ENCODE measurements at places on chromosomes 16 and 17.

- peak; percentile 76 for DNase-seq
Measured at GRCh38 chr16:72066747-72067146, 3.7 kb downstream of the HPR start.

DNA sequence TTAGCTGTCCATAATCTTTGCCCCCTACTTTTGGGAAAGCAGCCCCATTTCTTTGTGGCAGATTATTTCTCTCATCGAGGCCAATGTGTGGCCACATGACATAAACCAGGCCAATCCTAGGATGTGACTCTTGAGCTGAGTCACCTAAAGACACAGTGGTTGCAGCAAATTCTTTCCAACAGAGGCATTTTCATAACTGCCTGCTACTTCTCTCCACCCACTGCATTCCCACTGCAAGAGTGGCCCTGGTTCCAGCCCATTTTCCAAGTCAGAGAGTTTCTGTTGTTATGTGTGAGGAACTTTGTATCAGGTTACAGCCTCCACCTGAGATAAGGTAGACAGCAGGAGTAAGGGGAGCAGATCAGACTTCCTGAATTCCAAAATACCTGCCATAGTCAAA, 195.2 kb downstream of the RGS9 start:
- DNase-seq = no peak

GRCh38 chr16:79613009-79613408, 12.5 kb upstream of the MAF start:
- no peak for DNase-seq

GRCh38 chr16:8403978-8404749, 186.1 kb downstream of the TMEM114 start:
- no peak for DNase-seq

- DNase-seq = peak; percentile 42
Measured at GRCh38 chr17:1438593-1439083, 17.4 kb downstream of the CRK start.

- no peak for DNase-seq
Measured at GRCh38 chr16:89095491-89095951, 1.9 kb downstream of the ACSF3 start.

- peak; percentile 17 for DNase-seq
Measured at GRCh38 chr17:4161192-4161966, 18.4 kb downstream of the CYB5D2 start.

DNA sequence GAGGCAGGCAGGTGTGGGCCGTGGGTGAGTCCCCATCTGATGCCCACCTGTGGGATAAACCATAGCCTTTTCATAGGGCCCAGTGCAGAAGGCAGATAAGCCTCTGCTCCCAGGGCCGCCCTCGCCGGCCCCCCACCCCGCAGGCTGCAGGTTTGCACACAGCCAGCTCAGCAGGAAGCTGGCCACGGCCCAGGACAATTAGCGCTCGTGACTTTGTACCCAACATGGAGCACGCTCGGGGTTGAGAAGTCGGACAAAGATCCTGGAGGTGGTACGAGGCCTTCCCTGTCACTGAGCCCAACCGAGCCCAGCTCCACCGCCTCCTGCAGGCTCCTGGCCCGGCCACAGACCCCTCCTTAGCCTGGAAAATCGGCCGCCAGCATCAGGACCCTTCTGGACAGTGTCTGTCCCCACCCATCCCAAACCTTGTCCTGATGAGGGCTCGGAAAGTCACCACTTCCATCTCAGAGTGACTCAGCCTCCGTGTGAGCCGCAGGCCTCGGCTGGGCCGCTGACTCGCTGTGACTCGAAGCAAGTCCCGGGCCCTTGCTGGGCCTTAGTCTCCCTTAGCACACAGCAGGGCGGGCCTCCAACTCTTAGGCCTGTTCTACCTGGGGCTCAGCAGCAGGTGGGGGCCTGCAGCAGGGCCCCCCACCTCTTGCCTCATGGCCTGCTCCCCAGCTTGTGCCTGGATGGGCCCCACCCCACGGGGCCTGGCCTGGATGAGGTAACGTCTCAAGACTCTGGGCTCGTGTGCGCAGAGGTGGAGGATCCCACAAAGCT, 22.7 kb downstream of the FAM83G start:
- no peak for DNase-seq

DNA sequence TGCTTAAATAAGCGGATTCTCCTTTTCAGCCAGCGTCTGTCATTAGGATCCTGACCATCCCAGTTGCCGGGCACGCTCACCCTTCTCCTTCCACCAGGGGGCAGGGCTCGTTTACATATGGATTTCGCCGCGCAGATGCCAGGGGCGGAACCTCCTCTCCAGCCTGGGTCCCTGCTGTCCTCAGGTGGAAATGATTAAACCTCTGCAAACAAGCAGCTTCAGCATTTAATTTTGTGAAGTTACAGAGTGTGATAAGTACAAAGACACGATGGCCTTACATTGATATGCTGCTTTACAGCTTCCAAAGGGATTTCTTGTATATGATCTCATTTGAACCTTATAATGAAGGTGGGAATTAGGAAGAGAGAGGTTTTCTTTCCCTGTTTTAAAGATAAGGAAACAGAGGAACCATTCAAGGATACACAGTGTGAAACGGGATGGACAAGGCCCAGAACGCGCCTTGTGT, 3.9 kb upstream of the KRT28 start:
- peak; percentile 53 for DNase-seq

- DNase-seq = no peak
Measured at GRCh38 chr16:71357681-71358080, 842 bp upstream of the CALB2 start.

DNA sequence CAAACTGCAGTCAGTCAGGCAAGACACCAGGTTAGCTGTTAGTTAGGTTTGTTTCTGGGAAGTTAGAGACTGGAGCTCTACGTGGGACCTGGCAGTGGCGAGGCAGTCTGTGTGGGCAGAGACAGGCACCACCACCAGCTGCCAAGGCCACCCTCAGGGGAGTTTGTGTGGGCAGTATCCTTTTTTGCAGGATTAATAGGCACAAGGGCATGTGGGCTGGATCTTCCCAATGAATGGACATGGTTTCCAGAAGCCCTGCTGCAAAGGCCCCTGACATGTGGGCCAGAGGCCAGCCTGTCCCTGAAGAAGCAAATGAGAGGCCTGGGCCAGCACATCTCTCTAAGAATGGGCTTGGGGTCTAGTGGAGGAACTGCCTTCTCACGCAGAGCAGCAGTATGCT, 19.2 kb upstream of the SREBF1 start:
- no peak for DNase-seq

- no peak for DNase-seq
Measured at GRCh38 chr16:76899767-76900166, 291.2 kb upstream of the MON1B start.

- no peak for DNase-seq
Measured at GRCh38 chr16:10525214-10525825, 55.1 kb downstream of the EMP2 start.

- no peak for DNase-seq
Measured at GRCh38 chr17:49616601-49617131, 41.0 kb downstream of the NXPH3 start.

DNA sequence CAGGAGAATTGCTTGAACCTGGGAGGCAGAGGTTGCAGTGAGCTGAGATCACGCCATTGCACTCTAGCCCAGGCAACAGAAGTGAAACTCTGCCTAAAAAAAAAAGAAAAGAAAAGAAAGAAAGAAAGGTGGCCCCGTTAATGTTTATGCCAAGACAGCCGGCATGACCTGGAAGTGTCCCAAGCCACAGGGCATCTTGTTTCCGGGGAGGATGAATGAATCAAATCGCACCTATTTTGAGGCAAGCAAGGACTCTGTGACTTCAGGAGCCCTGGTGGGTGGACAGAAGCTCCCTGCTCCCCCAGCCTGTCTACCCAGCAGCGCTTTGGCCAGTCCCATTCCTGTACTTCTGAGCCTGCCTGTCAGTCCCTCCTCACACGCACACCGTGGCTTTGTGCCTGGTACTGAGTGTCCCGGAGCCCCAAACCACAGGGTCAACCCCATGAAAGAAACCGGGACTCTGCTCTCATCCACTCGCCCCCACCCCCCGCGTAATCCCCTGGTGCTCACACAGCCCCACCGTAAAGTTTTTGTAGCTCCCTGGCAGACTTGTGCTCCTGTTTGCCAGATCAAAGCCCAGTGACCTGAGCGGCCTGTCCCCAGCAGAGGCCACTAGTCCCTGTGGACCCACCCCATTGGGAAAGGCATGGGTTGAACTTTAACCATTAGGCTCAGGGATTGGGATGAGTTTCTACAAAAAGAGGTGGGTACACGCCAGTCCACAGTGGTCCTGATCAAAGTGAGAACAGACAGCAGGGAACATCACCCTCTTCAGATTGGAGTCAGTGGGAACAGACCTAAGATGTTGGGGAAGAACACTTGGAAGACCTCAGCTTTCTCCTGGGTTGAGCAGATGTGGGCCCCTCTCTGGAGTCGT, 19.3 kb downstream of the CD2BP2 start:
- no peak for DNase-seq

- DNase-seq = no peak
Measured at GRCh38 chr16:87135246-87136030, 181.8 kb downstream of the C16orf95 start.

GRCh38 chr17:80885947-80886582, 105.6 kb upstream of the CHMP6 start:
- no peak for DNase-seq

DNA sequence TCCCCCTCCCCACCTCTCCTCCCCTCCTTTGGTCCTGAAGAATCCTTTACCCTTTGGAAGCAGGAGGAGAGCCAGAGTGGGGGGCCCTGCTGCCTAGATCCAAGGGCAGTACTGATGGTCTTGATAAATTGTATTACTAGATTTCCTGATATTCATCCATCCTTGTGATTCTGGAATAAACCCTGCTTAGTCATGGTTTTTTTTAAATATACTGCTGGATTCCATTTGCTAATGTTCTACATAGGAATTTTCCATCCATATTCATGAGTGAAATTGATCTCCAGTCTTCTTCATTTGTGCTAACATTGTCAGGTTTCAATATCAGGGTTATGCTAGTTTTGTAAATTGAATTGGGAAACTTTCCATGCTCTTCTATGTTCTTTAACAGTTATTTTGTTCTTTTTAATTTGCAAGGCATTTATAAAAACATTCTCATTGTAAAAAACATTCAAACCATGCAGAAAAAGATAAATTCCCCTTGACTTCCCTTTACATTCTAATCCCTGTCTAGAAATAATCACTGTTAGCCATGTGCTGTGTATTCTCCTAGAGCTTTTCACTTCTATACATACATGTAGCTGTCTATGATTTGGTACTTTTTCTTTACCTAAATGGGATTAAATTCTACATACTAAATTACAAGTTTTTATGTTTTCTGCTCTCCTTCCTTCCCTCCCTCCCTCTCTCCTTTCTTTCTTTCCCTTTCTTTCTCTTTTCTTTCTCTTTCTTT, 56.7 kb downstream of the CCDC42 start:
- no peak for DNase-seq

DNA sequence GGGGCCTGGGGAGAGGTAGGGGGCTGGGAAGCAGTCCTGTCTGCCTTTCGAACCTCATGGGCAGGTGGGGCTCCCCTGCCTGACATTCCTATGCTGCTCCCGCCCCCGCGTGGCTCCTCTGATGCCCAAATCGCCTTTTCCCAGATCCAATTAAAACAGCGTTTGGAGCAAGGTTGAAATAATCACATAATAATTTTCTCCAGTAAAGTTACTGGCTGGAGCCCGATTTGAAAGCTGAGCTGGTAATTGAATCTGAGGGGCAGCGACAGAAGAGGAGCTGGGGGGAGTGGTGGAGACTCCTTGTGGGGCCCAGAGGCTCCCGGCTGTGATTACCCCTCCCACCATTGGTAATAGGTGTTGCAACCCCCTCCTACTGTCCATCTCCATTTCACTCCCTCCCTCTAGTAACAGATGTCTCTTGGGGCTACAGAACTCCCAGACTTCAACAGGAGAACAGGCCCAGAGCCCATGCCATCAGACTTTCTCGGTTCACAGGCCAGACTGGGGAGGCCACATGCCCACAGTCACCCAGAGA, 38.9 kb upstream of the C1QL1 start:
- no peak for DNase-seq

GRCh38 chr16:28543072-28543471, 4.3 kb upstream of the NUPR1 start:
- no peak for DNase-seq

GRCh38 chr16:17203424-17203823, 267.3 kb downstream of the XYLT1 start:
- DNase-seq = no peak

DNA sequence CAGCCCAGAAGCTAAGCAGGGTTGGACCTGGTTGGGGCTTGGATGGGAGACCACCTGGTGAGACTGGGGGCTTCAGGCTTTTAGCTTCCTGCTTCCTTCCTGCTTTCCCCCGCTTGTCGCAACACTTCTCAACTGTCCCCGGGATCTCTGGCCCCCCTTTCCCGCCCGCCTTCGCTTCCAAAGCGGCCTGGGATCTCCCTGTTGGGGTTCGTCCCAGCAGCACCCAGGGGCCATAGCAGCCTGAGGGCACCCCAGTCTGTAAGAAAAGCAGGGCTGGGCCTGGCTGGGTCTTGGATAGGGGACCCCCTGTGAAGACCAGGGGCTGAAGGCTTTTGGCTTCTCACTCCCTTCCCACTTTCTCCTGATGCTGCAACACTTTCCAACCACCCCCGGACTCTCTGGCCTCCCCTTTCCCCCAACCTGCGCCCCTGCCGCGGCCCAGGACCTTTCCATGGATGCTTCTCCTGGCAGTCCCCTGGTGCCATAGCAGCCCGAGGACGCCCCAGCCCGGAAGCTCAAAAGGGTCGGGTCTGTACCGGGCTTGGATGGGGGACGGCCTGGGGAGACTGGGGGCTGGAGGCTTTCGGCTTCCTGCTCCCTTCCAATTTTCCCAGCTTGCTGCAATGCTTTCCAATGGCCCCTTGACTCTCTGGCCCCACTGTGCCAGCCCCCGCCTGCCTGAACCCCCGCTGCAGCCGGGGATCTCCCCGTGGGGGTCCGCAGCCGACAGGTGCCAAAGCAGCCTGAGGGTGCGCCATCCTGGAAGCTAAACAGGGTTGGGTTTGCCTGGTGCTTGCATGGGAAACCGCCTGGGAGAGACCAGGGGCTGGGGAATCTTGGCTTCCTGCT, 2276.2 kb downstream of the TP53TG3F start:
- DNase-seq = no peak

- DNase-seq = no peak
Measured at GRCh38 chr17:64683796-64684195, 21.7 kb upstream of the SMURF2 start.

DNA sequence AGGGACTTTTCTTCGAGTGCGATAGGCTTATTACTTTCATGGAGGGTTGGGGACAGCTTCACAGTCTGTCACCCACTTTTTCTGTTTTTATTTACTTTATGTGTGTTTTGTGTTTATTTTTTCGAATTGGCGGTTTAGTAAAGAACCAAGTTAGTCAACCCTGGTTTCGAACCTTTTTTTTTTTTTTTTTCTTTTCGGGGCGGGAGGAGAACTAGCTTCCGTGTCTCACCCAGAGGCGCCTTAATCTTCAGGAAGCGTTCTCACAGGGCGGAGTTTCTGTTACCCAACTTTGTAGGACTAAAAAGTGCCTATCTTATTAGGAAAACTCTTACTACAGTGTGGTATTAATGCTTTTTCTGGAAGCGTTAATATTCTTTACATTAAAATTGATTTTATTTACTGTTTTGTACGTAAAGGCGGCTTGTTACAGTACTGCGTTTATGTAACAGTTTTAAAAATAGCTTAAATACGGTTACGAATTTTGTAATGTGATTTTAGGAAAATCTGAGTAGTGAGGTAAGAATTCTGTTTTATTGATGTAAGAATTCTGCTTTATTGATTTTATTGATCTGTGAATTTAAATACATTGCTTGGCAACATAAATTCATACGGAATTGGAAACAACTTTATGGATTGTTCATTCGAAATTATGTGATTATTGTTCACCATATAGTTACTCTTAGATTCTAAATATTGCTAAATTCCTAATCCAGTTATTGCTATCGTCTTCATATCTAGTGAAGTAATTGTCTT, 885 bp downstream of the ZNF207 start:
- DNase-seq = peak; percentile 77

- DNase-seq = peak; percentile 88
Measured at GRCh38 chr16:29811170-29811895, 660 bp upstream of the PRRT2 start.

GRCh38 chr17:43766413-43767052, 7.9 kb upstream of the SOST start:
- DNase-seq = peak; percentile 48

Measured in hematopoietic multipotent progenitor cell treated with erythropoietin and hydrocortisone succinate and interleukin-3 and kit ligand, for 17 days (in vitro differentiated cells).